GM12878 (cell line): ENCODE measurements at places on chromosomes 4 and X. TPM values are rescaled to one million over a fixed set of nuclear protein-coding genes. Genes with fewer than 3 reads are reported as not detected.

DNA sequence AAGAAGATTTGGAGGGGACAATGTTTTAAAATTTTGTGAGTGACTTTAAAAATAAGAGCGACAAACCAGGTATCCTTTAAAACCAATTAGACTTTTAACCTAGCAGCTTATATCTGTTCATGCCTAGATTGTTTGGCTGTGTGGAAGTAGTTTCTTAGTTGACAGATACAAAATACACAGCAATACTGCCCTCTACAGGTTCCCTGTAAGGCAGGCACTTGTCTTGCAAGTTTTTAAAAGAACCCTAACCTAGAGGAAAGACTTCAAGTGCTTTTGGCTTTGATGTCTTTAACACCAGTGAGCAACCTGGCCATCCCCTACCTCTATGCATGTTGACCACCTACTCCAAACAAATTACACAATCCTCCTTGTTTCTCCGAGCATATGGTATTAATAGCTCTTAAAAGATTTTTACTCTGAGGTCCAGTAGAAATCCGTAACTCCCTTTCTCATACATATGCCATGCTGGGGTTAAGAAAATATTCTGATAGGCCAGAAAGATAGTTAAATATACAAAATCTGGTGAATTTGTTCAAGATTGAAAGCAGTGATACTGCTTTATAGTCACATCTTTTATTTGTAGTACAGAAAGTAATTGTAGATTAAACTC is 273.0 kb downstream of the ARHGAP24 start:
- DNase-seq: no peak

DNA sequence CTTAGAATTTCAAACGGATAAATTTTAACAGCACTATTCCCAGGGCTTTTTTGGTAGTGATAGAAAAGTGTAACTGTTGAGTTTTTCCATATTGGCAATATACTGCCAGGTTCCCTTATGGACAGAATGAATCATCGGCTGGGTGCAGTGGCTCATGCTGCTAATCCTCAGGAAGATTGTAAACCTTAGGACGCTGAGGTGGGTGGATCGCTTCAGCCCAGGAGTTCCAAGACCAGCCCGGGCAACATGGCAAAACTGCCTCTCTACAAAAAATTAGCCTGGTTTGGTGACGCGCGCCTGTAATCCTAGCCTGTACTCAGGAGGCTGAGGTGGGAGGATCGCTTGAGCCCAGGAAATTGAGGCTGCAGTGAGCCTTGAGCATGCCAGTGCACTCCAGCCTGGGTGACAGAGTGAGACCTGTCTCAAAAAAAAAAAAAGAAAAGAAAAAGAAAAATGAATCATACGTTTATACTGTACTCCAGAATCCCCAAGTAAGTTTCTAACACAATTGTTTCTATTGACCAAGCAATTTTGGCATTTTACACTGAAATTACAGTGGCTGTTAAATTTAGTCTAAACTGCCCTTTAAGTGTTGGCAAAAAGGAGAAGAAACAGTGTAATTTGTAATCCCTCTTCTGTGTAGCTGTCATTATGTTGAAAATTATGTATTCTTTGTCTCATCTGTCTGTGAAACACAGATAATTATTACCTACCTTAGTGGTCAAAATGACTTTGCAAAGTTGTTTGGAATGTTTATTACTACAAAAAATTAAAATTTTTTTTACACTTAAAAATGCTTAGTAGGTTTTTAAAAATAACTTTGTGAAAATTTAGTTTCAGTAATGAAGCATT is 1.8 kb downstream of the SLC30A9 start:
- DNase-seq: no peak

GRCh38 chr4:37609626-37610025 is 76.5 kb downstream of the RELL1 start:
- DNase-seq: no peak

GRCh38 chrX:123267220-123267619 is 83.1 kb downstream of the GRIA3 start:
- no peak for DNase-seq

DNA sequence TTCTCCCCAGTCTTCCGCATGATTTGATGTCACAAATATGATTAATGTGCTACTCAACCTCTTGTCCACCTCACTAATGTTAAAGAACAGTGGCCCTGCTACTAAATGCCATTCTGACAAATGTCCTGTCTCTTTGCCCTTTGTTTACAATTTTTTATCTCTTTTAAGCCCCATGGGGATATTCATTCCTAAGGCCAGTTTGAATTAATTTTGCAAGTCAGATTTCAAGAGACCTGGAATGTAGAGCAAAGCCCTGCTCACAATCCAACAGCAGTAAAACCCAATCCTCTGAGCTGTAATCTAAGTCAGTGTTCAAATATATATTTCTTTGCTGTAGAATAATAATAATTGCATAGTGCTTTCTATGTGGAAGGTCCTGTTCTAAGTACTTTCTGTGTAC is 81.2 kb downstream of the LDB2 start:
- no peak for DNase-seq

DNA sequence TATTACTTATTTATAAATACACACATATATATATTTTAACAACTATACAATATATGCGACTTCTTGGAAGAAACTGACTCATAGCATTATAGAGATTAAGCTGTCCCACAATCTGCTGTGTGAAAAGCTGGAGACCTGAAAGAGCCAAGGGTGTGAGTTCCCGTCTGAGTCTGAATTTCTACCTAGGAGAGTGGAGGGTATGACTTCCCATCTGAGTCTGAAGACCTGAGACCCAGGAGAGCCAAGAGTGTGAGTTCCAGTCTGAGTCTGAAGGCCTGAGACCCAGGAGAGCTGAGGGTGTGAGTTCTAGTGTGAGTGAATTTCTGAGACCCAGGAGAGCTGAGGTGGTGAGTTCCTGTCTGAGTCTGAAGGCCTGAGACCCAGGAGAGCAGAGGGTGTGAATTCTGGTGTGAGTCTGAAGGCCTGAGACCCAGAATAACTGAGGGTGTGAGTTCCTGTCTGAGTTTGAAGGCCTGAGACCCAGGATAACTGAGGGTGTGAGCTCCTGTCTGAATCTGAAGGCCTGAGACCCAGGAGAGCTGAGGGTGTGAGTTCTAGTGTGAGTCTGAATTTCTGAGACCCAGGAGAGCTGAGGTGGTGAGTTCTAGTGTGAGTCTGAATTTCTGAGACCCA is 8.9 kb upstream of the P2RY8 start:
- no peak for DNase-seq

GRCh38 chrX:72107320-72107719 is 24.4 kb downstream of the RTL5 start:
- no peak for DNase-seq

DNA sequence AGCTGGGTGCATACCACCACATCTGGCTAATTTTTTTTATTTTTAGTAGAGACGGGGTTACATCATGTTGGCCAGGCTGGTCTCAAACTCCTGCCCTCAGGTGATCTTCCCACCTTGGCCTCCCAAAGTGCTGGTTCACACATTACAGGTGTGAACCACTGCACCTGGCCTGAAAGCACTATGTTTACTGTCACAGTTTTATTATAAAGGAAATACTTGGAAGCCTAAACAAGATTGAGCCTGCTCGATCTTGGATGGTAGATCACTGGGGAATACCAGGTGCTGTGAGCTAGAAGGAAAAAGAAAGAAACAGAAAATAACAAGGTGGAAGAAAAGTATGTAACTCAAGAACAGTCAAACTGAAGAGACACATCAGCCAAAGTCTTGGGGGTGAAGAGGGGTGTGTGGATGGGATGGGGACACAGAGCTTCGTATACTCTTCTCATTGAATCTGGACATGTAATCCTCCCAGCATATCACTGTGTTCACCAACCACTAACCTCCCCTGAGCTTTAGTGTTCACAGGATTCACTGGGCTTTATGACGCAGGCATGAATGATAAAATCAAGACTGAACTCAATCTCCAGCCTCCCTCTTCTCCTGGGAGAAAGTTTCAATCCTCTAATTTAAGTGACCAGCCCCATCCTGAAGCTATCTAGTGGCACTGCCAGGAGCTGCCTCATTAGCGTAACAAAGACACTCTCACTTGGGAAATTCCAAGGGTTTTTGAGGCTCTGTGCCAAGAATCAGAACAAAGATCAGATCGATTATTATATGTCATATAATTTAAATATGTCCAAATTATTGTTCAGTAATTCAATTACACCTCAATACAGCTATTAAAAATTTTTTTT is 40.9 kb downstream of the PDS5A start:
- DNase-seq: no peak

DNA sequence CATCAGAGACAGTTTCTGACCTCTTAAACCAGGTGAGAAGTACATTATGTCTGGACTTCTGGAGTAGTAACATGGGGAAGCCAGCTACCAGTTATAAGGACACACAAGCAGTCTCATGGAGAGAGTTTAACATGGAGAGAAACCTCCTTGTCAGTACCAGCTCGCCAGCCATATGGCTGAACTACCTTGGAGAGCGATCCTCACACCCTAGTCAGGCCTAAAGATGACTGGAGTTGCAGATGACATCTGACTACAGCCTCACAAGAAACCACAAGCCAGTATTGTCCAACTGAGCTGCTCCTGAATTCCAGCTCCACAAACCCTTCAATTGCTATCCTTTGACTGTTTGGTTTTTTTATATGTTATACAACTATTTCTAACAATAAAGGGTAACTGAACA is 49.8 kb downstream of the PDHA2 start:
- DNase-seq: no peak

GRCh38 chr4:110508827-110509710 is 33.1 kb downstream of the ENPEP start:
- no peak for DNase-seq

DNA sequence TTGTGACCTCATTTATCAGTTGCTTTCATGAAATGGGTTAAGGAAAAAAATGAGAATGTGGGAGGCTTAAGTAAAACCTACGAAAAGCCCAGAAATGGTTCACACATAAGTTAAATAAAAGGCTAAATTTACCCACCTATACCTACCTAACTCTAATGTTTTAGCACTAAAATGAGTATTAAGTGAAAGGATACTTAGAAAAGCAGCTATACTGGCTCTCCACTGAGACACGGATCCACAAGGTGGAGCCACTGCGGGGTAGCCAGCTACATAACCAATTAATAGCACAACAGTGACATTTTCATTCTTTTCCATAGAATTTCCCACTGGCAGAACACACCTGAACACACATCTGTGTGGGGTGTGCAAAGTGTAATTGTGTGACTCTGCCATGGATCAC is 101.9 kb downstream of the MAML3 start:
- no peak for DNase-seq

DNA sequence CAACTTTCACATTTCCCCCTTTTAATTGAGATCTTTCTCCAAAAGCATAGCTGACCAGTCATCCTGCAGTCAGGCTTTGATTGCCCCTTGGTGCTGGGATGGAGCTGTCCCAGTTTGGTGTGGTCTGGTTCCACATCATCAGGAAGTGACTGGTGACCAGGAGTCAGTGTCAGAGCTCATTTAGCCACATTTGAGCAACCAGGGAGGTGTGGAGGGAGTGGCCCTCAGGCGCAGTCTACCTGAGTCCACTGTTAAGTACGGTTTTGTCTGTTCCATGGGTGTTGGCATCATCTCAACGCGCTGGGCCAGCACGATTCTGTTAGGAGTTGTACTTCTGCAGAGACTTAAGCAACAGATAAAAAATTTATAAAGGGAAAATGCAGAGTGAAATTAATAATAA is 52.6 kb downstream of the RGS12 start:
- DNase-seq: no peak

DNA sequence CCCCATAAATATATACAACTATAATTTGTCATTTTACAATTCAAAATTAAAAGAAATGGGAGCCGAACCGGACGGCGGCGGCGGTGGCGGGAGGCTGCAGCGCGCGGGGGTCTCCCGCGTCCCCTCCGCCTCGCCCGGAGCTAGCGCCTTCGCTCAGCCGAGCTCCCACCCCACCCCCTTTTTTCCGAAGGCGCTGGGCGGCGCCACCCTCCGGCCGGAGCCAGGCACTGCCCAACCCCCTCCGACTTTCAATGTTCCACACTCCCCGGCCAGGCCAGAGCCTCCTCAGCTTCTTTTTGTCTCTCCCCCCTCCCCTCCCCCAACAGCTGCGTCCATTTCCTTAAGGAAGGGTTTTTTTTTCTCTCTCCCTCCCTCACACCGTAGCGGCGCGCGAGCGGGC is 214.1 kb upstream of the GEMIN8 start:
- no peak for DNase-seq

GRCh38 chr4:164134388-164134787 is 619.5 kb upstream of the SMIM31 start:
- DNase-seq: no peak

DNA sequence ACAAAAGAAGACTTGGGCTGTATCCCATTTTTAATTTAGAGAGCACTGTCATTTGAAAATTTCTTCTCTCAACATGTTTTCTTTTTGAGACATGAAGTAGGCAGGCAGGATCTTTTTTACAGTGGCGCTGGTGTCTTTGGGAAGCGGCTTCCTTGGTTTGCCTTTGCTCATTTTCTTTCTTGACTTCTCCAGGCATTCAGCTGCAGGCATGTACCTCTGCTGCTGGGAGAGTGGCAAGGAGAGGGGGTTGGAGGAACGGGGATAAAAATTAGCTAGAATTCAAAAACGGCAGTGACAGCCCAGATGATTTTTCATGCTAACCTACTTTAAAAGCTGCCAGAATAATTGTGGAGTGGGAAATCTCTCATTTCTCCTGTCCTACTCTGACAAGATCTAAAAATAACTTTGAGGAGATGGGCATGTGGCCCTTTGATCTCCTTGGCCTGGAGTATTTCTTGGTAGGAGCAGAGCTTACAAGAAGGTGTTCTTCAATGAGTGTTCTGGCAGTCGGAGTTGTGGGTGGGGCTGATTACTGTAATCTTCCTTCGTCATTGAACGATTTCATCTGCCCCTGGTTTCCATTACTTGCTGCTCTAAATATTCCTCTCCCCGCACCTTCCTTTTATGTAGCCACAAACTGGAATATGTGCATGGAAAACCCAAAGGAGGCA is 54.8 kb downstream of the TBL1X start:
- no peak for DNase-seq

DNA sequence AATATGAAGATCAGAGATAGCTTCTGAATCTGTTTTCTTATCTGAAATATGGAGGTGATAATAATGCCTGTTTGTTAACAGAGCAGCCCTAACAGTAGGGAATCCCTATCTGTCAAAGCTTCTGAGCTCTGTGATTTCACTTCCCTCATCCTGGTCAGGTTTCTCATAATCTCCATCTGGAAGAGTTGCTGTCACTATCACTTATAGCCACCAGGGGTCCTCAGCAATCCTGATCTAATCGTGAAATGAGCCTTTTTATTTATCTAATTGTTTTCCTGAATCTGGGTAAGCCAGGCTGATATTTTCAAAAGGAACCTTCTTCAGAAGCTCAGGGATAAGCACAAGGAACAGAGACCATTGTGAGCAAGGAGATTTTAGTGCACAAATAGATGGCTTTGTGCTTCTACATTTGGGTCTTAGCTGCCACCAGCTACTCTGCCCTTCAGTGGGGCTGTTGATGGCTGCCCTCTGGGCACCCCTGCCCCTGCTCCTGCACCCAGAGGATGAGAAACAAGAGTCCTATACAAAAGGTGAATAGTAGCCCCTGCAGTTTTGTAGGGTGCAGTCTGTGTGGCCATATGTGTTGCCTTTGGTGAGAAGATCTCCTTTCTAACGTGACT is 196.4 kb upstream of the RADX start:
- DNase-seq: no peak

Gene PSMD10
- total RNA-seq: 46.9 and 47.4 TPM in 2 replicates

Gene CT55
- total RNA-seq: not detected in 2 replicates

Gene INTS12
- 23.7 and 24.2 TPM in 2 replicates for total RNA-seq

Gene GLRA2
- total RNA-seq: not detected in 2 replicates

Gene NWD2
- not detected in 2 replicates for total RNA-seq
